ENCODE measurements at places on chromosomes 2 and 18. TPM values are rescaled to one million over a fixed set of nuclear protein-coding genes. Genes with fewer than 3 reads are reported as not detected.

IL1RN gene
- 67.1 TPM for total RNA-seq

KATNAL2 gene
- total RNA-seq = 4.2 TPM

RNF125 gene
- total RNA-seq = 6.1 TPM

SCN1A gene
- 18.0 TPM for total RNA-seq

LOXL3 gene
- 12.2 TPM for total RNA-seq

CBLN2 gene
- not detected for total RNA-seq

C18orf54 gene
- total RNA-seq = 4.8 TPM

POTEI gene
- not detected for total RNA-seq

KCNF1 gene
- total RNA-seq = not detected

GALR1 gene
- not detected for total RNA-seq

C2orf80 gene
- total RNA-seq = not detected

NAPG gene
- 37.7 TPM for total RNA-seq

MC2R gene
- total RNA-seq = not detected

MTCL1 gene
- total RNA-seq = 7.3 TPM

CCDC148 gene
- total RNA-seq = 0.64 TPM

ARHGAP28 gene
- total RNA-seq = 18.9 TPM
